ENCODE measurements at places on chromosomes 1 and 21.

GRCh38 chr1:200230671-200231070 lies 179.2 kb downstream of the ZNF281 start:
- no peak for DNase-seq

- no peak for DNase-seq
These were observed 15.4 kb downstream of the COL18A1 start for GRCh38 chr21:45420061-45421041.

- DNase-seq: no peak
These were observed 350.6 kb upstream of the RUNX1 start for GRCh38 chr21:35399706-35400105.

GRCh38 chr1:24770881-24771280 lies 25.6 kb downstream of the CLIC4 start:
- peak; percentile 67 for DNase-seq

GRCh38 chr1:88910401-88910800 lies 19.0 kb upstream of the GTF2B start:
- DNase-seq: no peak

GRCh38 chr1:155226188-155226909 lies 17.9 kb downstream of the MTX1 start:
- peak; percentile 86 for DNase-seq

DNA sequence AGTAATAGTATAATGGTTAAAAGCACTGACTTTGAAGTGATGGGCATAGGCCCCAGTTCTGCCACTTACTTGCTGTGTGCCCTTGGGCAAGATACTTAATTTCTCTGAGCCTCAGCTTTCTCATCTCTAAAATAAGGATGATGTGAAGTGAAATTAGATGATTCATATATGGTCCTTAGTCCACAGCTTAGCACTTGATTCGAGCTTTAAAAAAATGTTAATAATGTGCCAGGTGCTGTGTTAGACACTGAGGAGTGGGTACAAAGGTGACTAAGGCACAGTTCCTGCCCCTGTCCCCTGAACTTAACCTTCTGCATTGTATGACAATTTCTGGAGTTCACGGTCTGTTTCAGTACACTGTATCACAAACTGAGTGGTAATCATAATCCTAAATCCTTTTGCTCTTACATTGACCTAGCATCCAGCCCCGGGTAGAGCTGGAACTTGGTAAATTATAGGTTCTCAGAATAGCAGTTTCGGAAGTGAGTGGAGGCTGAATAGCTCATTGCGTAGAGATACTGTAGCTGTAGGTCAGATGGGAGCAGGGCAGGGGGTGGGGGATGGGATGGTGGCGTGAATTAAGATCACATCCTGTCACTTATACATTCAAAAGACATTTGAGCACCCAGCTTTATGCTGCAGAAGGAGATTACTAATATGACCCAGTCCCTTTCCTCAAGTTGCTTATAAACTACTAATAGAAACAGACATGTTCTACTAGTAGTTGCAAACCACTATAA lies 1.5 kb downstream of the ZNF691 start:
- DNase-seq: no peak

DNA sequence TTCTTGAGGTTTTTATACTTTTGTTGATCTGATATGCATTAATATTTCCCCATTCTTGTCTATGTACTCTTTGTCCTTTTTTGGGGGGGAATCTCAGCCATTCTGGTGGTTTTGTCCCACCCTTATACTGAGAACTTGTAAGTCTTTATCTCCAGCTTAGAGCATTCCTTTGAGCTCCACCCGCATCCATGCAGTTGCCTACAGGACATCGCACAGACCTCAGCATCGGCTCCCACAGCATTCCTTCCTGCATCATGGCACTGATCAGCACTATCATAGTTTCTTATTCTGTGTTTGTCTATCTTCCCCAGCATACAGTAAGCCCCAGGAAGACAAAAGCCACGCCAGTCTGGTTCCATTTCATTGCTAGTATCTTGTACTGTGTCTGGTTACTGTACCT lies 33.0 kb downstream of the HHAT start:
- DNase-seq: no peak

DNA sequence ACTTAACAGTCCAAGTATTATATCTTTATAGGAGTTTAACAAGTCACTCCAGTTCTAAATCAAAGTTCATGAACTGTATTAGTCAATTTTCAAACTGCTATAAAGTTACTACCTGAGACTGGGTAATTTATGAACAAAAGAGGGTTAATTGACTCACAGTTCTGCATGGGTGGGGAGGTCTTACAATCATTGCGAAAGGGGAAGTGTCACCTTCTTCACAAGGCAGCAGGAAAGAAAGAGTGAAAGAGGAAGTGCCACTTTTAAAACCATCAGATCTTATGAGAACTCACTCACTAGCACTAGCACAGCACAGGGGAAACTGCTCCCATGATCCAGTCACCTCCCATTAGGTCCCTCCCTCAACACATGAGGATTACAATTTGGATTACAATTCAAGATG lies 70.0 kb downstream of the CLCA4 start:
- DNase-seq: no peak

DNA sequence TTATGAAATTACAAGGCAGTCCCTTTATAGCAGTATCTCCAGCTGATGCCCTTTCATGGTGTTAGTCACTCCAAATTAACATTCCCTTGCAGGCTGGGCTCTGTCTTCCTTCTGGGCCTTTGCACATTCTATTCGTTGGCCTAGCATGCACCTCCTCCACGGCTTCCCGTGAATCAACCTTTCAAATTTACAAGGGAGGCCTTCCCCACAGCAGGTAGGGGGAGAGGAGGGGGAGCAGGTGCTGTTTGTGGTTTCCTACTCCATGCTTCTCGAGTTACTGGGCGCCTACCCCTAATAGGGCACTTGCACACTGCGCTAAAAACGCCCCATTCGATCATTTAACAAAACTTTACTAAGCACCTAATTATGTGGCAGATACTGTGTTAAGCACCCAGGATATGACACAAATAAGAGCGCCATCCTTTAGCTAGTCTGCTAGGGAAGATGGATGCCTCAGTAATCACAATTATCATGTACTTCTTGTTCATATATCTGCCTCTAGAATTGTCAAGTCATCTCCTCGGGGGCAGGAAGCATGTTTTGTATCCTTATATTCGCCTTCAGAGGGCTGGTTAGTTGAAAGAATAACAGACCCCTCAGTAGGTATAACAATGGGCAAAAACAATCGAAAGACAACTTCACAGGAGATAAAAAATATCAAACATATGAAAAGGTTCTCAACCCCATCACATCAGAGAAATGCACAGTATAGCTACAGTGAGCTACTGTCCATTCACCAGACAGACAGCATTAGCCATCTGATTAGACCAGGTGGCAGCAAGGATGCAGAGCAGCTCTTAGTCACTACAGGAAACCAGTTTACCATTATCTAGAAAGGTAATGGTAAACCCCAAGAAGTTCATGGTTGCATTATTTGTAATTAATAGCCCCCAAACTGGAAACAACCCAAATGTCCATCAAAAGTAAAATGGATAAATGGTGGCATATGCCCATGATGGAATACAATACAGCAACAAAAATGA lies 1.7 kb upstream of the ADAR start:
- peak; percentile 19 for DNase-seq

DNA sequence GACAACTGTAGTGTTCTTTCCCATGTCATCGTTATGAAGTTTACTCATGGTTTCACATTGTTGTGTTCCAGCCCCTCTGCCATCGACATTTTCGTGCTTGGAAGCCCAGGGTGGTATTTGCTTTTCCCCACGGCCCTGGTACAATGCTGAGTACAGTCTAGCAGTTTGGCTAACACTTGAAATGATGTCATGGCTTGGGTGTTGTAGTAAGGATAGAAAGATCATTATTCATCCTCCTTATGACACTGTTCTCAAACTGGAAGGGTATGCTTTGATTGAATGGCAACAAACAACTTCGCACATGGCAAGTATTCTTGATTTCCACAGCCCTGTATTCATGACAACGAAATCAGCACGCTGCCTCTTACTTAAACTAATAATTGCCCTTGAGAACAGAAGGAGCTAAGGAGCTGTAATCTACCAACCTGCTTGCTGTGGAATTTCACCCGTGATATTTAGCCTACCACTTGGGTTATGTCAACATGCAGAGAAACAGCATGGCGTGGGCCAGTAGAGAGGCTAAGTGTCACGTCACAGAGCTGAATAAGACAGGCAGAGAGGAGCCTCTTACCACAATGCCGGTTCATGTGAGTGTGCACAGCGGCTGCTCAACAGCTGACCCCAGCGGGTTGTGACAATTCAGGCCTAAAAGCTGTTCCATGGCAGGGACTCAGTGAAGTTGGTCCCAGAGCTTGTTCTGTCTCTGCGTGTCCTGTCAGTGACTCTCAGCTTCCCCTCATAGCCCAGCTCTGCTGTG lies 73.9 kb downstream of the KCNJ6 start:
- no peak for DNase-seq

DNA sequence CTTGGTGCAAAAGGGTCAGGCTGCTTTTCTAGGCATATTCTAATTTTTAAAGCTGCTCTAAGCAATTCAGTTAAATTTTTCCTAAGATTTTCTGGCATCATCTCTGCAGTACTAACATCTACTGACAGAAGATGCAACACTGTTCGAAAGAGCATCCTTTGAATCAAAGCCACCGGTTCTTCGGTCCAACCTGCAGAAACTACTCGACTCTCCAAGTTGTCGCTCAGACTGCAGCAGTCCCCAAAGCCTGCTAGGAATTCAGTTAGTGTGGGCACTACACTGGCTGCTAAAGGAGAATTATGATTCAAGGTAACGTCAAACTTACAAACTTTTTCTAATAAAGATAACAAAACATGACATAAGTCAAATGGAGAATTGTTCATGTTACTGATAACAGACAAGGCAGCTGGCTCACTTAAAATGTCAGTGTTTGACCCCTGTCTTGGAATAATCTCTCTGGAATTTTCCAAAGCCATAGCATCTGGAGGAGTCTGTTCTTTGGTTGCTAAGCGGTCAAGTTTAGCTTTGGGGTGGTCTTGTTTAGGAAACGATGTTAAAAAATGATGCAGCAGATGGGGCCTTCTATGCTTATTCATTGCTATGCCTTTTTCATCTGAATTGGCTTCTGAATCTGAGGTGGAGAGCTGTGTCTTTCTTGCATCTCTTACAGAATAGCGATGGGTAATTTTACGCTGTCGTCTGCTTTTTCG lies 56.9 kb downstream of the LYST start:
- no peak for DNase-seq

GRCh38 chr1:1974834-1975233 lies 28.8 kb downstream of the CFAP74 start:
- DNase-seq: no peak

DNA sequence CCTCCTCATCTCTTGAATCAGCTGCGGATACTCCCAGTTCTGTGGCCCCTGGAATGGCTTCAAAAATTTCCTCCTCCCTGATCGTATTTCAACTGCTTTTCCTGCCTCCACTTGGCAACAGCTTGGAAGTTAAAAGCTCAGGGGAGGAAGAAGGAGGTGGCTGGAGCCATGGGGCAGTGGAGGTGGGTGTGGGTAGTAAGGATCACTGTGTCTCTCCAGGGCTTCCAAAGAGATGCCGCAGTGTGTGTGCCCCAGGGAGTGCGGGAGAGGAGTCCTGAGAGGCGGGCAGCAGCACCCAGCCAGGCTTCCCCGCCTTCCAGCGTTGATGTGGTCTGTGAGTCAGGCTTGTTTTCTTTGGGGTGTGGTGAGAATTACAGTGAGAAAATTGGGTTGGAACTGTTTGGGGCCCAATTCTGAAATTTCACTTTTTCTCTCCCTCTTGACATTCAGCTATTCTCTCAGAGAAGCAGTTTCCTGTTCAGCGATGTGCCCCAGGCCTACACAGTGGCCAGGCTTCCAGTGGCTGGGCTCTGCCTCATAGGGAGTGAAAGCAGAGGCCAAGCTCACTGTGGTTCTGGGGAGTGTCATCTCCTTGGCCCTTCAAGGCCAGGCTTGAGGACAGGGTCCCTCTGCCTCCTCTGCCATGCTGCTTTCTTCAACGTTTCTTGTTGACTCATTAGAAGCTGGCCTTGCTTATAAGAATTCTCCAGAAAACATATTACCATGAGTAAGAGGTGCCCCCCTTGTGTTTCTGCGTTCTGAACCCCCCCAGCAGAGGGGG lies 69.0 kb downstream of the PGM1 start:
- DNase-seq: peak; percentile 76

DNA sequence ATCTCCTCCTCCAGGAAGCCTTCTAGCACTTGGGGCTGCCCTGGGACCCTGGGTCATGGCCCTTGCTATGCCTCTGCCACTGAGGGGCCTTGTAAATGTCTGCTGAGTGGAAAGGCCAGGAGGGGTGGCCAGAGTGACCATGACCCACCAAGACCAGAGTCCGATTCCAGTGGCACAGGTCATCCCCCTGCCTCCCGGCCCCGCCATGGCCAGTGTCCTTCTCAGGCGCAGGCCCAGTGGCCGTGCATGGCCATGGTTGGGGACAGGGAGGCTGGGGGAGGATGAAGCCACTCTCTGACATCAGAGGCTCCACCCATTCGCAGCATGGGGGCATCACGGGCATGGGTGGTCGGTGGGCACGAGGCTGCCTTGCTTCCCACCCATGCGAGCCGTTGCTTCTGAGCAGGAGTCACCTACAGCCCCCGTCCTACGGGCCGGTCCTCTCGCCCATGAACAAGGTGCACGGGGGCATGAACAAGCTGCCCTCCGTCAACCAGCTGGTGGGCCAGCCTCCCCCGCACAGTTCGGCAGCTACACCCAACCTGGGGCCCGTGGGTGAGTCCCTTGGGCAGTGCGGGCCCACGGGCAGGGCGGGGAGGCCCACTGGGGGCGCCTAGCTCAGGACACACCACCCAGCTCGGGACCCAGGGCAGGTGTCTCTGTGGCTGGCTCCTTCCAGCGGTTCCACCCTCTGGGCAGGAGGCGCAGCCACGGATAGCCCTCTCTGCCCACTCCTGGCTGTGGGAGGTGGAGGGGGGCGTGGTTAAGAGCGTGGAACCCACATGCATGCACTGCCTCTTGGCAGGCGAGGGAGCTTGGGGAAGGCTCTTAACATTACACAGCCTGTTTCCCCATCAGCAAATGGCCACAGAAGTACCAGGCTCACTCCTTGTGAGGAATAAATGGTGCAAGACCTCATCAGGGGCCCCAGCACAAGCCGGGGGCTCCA lies 22.4 kb upstream of the CCDC27 start:
- no peak for DNase-seq

DNA sequence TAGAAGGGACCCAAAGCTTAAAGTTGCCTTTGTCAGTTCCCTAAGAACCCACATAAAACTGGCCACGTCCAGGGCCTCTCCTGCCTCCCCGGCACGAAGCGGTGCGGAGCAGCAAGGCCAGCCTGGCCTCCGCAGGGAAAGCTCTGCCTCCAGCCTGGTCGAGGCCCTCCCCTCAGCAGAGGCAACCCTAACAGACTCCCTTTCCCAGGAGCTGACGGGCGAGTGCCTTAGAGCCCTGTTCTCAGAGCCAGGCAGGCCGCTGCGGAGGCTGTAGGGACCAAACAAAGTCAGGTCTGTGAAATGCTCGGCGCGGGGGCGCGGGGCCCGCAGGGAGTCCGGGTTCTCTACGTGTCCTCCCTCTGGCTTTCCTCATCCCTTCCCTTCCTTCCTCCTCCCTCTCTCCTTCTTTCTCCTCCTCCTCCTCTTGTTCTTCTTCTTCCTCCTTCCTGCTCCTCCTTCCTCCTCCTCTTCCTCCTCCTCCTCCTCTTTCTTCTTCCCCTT lies 40.7 kb downstream of the RIPK4 start:
- DNase-seq: no peak

Data from adipocyte (in vitro differentiated cells).